Activated CD8-positive, alpha-beta memory T cell treated with anti-CD3 and anti-CD28 coated beads for 1 hour (primary cell): ENCODE measurements at places on chromosomes 4 and X.

DNA sequence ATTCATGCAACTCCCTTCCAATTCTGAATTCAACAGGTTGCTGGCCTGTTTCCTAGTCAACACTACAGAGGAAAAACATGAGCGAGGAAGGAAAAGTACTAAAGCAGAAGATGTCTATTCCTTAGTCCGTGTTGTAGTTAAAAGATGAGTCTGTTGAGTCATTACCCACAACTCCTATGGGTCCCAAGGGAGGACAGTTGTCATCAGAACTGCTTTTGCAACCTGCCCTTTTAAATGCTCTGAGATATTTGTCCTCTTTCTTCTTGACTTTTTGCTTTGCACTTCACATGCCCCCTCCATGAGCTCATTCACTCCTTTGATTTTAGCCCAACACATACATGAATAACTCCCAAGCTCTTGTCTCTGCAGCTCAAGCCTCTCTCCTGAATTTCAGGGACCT, 119.2 kb downstream of the CORIN start:
- DNase-seq, result no peak

GRCh38 chr4:170667814-170668213, 578.1 kb upstream of the AADAT start:
- no peak for DNase-seq

DNA sequence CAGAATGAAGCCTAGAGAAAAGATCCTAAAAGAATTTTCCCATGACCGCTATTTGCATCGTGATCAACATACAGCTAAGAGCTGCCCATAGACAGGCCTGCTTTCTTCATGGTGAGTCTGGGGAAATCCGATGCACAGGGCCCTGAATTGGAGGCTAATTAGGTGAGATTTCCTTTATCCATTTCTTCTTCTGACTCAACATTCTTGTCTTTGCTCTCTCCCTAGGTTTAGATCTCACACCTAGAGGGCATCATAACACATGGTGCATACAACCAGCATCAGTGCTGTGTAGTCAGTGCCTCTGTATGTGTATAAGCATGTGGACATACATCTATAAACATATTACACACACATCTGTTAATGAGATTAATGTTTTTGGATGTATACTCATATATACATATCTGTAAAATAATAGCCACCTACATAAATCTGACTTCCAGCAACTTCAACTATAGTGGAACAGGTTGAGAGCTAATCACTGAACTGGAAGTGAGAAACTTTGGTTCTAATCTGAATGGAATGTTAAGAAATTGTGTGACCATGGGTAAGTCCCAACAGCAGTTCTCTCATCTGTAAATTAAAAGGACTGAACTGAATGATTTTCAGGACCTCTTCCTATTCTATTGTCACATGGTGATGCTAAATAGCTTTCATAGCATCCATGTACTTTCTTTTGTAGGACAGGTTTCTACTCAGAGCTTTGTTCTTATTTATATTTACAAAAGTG, 17.5 kb downstream of the GATB start:
- DNase-seq, result no peak

GRCh38 chr4:174265916-174266315, 17.6 kb downstream of the FBXO8 start:
- no peak for DNase-seq

- DNase-seq, result no peak
Observed at GRCh38 chr4:155658681-155659064, 8.0 kb upstream of the GUCY1A1 start.

GRCh38 chr4:155573126-155573525, 93.5 kb upstream of the GUCY1A1 start:
- no peak for DNase-seq

DNA sequence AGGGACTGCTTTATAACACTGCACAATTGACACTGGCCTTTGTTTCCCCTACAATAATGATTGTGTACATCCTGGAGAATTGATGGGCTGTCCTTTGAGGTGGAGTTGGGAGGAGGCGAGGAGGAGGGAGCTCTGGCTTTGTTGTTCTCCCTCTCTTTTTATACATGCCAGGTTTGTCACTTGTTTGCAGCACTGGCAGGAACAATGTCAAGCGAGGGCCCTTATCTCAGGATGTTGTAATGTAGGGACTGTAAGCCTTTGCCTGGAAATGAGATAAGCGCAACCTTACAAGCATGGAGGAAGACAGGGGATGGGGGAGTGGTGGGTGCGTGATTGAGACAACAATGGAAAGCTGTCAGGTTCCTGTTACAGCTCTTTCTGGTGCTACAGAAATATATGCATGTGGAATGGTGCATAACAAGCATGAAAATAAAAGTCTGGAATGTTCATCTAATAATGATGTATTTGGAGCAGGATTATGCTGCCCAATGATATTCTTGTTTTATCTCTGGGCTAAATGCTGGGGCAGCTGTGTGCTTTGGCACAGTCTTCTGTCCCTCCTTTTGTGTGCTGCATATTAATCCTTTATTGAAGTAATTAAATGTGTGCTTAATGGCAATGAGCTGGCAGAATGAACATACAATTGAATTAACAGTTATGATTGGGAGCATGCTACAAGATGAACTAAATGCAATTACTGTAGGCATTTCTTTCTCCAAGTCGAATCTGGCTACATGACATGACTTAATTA, 294.4 kb downstream of the GPAT3 start:
- no peak for DNase-seq

DNA sequence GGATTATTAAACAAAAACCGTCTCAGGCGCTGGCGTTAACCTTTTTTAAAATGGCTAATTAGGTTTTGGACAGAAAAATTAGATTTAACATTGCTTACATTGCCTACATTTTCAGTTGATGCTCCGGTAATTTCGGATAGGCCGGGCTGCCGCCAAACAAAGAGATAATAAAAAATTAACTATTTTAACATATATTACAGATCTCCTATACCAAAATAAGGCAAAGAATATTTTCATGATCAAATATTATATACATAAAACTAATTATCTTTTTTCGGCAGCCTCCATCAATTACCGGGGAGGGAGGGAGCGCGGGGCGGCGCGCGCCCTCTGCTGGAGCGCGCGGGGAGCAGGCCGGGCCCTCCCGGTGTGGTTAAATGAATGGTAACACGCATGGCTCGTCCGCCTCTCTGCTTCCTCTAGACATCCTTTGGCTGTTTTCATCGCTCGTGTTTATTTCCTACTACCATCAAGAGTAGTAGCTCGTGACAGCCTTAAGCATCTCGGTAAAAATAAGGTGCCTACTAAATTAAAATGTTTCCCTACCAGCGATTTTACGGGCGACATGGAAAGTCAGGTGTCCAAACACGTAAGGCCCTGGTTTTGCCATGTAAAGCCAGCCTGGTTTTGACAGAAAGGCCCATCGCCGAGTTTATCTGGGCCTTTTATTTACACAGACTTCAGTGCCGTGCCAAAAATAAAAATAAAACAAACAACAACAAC, 52.4 kb upstream of the TMEM33 start:
- DNase-seq, result no peak

- DNase-seq, result no peak
Observed at GRCh38 chr4:11436084-11436483, 7.4 kb upstream of the HS3ST1 start.

- DNase-seq, result no peak
Observed at GRCh38 chr4:73683456-73683855, 56.9 kb upstream of the CXCL8 start.

- no peak for DNase-seq
Observed at GRCh38 chrX:69158166-69158980, 6.9 kb downstream of the PJA1 start.

- no peak for DNase-seq
Observed at GRCh38 chr4:132276185-132276584, 872.9 kb upstream of the PCDH10 start.
